ENCODE measurements at places on chromosomes 4 and X. TPM values are rescaled to one million over a fixed set of nuclear protein-coding genes. Genes with fewer than 3 reads are reported as not detected.

CSAG3 gene
- total RNA-seq = not detected

DNA sequence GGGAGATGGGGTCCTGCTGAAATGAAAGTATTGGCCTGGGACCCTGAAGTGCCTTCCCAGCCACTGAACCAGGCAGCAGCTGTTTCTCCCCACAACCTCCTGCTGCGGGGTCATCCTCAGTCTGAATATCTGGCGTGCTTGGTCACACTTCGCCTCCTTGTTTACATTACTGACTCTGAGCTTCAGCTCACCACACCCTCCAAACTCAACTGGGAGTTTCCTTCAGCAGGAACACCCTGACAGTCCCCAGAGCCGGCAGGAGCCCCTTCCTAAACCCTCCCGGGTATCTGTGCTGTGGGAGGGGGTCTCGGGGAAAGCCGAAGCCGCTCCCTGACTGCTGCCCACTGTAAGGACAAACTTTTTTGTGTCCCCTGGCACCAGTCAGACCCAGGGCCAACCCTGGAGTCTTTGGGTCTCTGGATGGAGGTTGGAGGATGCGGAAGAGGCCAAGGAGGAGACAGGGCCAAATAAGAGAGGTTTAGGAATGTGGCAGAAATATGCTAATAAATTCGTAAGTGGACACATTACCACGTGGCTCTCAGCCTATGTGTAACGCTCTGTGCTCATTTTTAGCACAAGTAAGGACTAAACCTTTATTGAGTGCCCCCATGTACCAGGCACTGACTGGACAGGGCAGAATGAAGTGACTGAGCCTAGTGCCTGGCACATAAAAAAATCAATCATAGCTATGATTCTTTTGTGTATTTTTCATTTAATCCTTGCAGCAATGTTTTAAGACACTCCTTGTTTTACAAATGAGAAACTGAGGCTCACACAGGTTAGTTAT is 20.7 kb downstream of the FHDC1 start:
- DNase-seq = no peak

- DNase-seq = no peak
Measured at GRCh38 chr4:86543560-86544309, 50.4 kb upstream of the PTPN13 start.

FAM47A gene
- total RNA-seq = not detected

TMEM271 gene
- total RNA-seq = 0.34 TPM

GRCh38 chrX:105882581-105883275 is 60.4 kb downstream of the NRK start:
- no peak for DNase-seq

Measured in pancreas (tissue), 10 donors.